Stimulated activated CD4-positive, alpha-beta T cell treated with anti-CD3 and anti-CD28 coated beads, Interleukin-12 subunit alpha, Interleukin-12 subunit beta, amount 100 ng/mL, for 48 hours (primary cell): ENCODE measurements at places on chromosomes 1 and 21.

DNA sequence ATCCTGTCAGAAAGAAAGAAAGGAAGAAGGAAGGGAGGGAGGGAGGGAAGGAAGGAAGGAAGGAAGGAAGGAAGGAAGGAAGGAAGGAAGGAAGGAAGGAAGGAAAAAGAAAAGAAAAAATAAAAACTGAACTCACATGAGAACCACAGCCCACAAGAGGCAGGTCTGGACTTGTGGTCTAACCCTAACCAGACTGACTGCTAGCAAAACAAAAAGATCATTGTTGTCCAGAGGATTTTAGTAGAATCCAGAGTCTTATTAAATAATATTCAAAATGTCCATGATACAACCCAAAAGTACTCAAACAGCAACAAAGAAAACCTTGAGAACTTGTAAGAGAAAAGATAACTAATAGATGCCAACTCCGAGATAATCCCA is 4.7 kb upstream of the ITGB2 start:
- DNase-seq = no peak

- DNase-seq = no peak
Observed at GRCh38 chr1:55947446-55947845, 631.9 kb downstream of the PLPP3 start.

DNA sequence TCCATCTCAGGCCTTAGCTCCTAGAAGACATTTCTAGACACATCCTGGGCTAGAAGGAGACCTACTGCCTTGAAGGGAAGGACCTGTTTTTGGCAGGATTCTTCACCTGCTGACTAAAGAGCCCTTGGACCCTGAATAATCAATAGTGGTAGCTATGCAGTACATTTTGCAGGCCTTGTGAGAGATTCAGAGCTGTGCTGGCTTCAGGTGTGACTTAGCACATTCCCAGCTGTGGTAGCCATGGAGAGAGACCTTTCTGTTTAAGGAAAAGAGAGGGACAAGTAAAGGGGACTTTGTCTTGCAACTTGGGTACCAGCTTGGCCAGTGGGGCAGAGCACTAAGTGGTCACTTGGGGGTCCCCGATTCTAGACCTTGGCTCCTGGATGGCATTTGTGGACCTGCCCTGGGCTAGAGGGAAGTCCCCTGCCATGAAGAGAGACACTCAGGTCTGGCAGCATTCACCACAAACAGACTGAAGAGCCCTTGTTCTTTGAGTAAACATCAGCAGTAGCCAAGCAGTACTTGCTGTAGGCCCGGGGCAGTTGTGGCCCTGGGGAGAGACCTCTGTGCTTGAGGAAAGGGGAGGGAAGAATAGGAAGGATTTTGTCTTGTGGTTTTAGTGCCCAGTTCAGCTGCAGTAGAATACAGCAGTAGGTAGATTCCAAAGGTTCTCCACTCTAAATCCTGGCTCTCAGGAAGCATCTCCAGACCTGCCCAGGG is 26.2 kb upstream of the CD1A start:
- no peak for DNase-seq

DNA sequence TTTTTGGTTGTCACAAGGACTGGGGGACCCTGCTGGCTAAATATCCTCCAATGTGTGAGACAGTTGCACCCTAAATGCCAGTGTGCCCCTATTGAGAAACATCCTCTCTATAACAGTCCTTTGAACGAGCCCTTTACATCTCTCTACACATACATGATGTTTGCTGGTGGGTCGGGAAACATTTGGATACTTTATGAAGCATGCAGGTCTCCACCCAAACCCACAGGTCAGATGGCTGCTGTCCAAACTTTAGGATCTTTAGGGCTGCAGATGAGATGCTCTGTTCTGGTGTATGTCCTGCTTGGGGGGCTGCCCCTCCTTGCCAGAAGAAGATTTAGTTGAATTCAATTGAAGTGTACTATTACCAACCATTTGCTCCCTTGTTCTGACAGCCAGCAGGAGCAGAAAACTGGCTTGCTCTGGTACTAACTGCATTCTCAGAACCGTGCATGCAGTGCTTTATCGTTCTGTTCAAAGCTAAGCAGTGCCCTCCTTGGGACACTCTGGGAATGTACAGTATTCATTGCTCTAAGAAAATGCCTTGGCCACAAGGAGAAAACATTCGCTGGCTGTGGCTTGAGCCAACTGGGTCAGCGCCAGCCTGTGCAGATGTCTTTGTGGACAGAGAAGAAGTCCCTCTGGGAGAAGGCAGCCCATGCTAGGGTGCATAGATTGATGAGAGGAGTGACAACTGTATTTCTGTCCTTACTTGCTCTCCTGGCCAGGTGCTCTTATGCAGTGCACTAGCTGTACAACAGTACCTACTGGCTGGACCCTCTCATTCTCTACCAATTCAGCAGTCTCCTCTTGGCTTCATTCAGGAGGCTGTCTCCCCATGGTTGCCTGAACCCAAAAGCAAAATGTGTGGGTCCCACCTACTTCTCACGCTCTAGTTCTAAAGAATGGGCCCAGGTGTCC is 61.4 kb upstream of the DIRAS3 start:
- DNase-seq = no peak

- no peak for DNase-seq
Observed at GRCh38 chr1:50710099-50710498, 250.0 kb downstream of the FAF1 start.

- DNase-seq = no peak
Observed at GRCh38 chr1:230199034-230199433, 132.0 kb downstream of the GALNT2 start.

DNA sequence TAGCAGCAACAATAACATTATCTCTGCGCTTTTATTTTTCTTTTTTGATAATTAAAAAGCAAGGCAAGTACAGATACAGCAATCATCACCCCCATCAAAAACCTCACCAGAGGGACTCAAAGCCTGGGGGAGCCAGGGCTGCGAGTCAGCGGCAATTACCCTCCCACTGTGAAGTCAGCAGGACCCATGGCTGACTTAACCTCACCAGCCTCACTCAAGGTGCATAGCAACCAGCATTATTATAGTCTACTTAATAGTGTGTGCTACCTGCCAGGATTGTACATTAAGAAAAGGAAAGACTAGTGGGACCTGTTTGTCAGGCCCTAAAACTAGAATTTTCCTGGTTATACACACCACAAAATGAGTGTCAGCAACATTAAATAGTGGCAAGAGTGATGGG is 28.9 kb upstream of the SERBP1 start:
- DNase-seq = no peak

DNA sequence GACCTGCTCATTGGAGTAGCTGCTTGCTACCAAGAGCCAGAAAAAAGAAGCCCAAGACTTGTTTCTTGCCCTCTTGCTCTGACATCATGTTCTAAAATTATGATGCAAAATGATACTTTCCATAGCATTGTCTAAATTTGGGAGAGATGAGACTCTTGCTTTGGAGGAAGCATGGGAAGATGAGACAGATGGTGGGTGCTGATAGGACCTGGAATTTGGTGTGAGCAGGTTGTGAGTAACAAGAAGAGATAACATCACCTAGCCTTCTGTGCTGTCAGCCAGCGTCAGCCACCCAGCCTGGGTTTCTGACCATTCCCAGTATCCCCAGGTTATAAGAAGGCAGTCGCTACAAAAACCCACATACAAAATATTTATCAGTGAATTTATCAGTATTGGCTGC is 67.1 kb upstream of the GCLM start:
- DNase-seq = no peak

GRCh38 chr21:38986406-38986805 is 180.7 kb downstream of the ETS2 start:
- DNase-seq = no peak

- no peak for DNase-seq
Observed at GRCh38 chr1:71572038-71572437, 491.2 kb upstream of the ZRANB2 start.

GRCh38 chr1:208737922-208738321 is 493.7 kb upstream of the PLXNA2 start:
- DNase-seq = no peak

GRCh38 chr1:77030401-77031105 is 163.3 kb downstream of the ST6GALNAC5 start:
- DNase-seq = no peak

DNA sequence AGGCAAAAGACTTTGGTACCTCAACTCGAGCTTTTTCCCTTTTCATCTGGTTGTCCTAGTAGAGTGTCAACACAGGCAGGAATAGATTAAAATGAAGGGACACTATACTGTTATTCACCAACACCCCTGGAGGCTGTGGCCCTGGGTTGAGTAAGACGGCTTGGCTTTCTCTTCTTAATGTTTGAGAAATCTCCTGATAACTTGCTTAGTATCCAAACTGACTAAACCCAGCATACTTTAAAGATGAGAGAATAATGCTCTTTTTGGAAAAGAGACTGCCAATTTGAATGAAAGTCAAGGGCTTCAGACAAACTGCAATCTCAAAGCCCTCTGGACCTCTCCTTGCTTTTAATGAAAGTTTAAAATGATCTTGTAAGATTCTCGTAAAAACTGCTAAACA is 2.6 kb upstream of the SLC30A1 start:
- DNase-seq = no peak

- DNase-seq = no peak
Observed at GRCh38 chr1:27141266-27142003, 13.5 kb downstream of the SLC9A1 start.

GRCh38 chr1:82346141-82346540 is 545.4 kb downstream of the ADGRL2 start:
- DNase-seq = no peak

DNA sequence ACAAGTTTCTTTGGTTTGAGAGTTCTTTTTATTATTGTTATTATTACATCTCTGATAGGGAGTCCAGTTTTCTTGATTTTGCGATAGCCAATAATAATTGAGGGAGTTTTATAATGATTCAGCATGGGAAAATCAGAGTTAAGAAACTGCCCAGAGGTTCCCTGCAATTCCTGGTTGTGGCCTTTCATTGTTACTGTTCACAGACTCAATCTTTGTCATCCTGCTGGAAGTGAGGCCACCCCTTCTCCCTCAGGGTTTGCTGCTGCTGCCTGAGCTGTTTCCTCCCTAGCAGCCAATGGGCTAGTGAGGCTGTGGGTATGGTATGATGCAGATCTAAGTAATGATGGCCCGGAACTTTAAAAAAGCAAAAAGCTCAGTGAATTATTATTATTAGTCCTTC is 50.2 kb upstream of the TACSTD2 start:
- no peak for DNase-seq

- no peak for DNase-seq
Observed at GRCh38 chr1:30908696-30909364, at the start of gene SDC3. SDC3 (minus strand) TSS chr1:30908758; CDS start chr1:30908586, 172 bp downstream.

GRCh38 chr1:6625584-6626149 is 999 bp downstream of the THAP3 start:
- DNase-seq = no peak

- DNase-seq = no peak
Observed at GRCh38 chr1:114755006-114755931, 2.5 kb downstream of the CSDE1 start.

DNA sequence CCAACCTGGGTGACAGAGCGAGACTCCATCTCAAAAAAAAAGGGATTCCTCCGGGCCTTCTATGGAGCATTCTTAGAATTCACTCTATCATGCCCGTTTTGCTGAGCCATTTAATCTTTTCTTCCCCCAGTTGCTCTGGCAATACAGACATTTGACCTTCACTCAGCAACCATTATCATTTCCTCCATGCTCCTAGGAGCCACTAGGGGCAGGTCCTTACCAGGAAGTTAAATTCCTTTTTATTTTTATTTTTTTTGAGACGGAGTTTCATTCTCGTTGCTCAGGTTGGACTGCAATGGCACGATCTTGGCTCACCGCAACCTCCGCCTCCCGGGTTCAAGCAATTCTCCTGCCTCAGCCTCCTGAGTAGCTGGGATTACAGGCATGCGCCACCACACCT is 9.7 kb upstream of the CGN start:
- no peak for DNase-seq

GRCh38 chr1:209434066-209434465 is 149.4 kb upstream of the CAMK1G start:
- no peak for DNase-seq

DNA sequence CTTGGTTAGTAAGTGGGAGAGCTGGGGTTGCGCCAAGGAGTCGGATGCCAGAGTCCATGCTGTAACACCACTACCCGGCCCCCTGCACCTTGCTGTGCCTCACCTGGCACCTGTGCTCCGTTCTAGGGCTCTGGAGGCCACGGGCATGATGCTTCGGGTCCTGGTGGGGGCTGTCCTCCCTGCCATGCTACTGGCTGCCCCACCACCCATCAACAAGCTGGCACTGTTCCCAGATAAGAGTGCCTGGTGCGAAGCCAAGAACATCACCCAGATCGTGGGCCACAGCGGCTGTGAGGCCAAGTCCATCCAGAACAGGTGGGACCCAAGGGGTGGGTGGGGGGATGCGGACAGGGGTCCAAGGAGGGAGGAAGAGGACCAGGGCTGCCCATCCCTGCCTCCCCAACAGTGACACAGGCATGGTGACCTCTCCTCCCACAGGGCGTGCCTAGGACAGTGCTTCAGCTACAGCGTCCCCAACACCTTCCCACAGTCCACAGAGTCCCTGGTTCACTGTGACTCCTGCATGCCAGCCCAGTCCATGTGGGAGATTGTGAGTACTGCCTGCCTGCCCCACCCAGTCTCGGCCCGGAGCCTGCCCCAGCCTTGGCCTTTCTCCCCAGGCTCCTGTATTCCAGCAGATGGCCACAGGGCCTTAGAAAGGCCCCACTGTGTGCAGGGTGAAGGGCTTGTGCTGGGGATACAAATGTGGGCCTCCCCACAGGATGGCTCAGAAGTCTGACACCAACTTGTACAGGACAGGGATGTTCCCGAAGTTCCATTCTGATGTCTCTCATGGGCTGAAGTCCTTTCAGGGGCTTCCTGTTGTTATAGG is 9.6 kb upstream of the HTR6 start:
- no peak for DNase-seq

DNA sequence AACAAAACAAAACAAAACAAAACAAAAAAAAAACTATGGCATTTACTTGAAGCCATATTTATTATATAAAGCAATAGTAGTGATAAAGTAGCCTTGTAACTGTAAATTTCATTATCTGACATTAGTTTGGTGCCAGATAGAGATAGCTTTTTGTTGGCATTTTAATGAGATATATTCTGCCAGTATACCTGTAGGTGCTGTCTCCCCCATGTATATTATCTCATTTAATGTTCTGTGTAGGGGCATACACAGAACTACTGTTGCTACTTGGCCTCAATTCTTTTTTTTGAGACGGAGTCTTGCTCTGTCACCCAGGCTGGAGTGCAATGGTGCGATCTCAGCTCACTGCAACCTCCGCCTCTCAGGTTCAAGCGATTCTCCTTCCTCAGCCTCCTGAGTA is 67.4 kb downstream of the TMEM200B start:
- DNase-seq = no peak

DNA sequence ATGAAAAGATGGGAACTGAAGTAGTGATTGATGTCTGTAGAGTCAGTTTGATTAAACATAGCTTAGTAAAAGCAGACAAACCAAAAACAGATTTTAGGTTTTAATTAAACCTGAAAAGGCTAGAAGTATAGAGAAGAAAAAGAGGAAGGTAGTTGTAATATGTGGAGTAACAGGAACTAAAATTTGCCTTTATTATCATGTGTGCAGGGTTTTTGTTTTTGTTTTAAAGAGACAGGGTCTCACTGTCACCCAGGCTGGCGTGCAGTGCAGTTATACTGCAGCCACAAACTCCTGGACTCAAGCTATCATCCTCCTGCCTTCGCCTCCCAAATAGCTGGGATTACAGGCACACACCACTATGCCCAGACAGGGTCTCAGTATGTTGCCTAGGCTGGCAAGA is 6.0 kb downstream of the TOR1AIP1 start:
- DNase-seq = no peak

GRCh38 chr1:49293016-49293415 is 516.3 kb upstream of the BEND5 start:
- no peak for DNase-seq

GRCh38 chr1:182713492-182713891 is 29.1 kb upstream of the RGS8 start:
- no peak for DNase-seq
